ENCODE measurements at places on chromosomes 12 and 14. TPM values are rescaled to one million over a fixed set of nuclear protein-coding genes. Genes with fewer than 3 reads are reported as not detected.

DNA sequence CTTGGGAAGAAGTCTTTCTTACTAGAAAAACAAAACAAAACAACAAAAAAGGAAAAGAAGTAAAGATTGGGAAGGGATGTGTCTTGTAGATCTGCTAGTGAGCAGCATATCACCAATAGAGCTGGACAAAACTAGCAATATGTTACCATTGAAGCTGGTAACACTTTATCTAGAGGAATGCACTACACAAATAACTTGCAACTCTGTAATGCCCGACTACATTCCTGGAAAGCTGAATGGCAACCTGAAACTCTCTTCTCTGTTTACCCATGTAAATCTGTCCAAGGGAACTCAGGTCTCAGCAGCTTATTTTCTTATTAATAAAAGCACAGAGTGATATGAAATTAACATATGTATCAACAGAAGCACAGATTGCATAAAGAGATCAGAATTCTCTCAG is 624.4 kb downstream of the KCNH5 start:
- DNase-seq: no peak

Gene CLEC1B
- not detected for total RNA-seq

GRCh38 chr14:75905147-75905904 is 76.5 kb downstream of the TGFB3 start:
- peak; percentile 76 for DNase-seq

- no peak for DNase-seq
Observed at GRCh38 chr14:68865542-68865941, 72.7 kb upstream of the ZFP36L1 start.

Gene MFAP5
- total RNA-seq: 33.3 TPM
